Cardiac muscle cell (in vitro differentiated cells and primary cell): ENCODE measurements at places on chromosomes 4 and X. TPM values are rescaled to one million over a fixed set of nuclear protein-coding genes. Genes with fewer than 3 reads are reported as not detected.

DNA sequence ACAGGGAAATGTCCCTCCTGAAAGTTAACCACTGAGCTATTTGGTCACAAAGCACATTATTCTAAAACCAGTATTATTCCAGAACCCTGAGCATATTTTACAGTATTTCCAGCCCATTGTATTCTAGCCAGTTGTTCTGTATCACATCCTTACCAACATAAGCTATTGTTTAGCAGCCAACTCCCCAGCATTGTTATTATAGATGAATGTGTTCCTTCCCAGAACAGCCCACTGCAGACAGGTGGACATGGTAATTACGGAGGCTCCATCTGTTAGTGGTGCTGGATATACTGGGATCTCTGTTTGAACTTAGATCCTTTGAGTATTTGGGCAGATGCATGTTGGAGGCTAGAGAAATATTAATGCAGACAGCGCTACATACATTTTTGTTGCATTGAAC lies 126.1 kb downstream of the MGST2 start:
- DNase-seq: no peak
- H3K27me3 ChIP-seq: no peaks in the 10 kb centered on the region
- no peak overlapping the region for H3K4me3 ChIP-seq
- peaks cover 9% of the 10 kb centered on the region for H3K4me1 ChIP-seq
- no peak overlapping the region for H3K27ac ChIP-seq

DNA sequence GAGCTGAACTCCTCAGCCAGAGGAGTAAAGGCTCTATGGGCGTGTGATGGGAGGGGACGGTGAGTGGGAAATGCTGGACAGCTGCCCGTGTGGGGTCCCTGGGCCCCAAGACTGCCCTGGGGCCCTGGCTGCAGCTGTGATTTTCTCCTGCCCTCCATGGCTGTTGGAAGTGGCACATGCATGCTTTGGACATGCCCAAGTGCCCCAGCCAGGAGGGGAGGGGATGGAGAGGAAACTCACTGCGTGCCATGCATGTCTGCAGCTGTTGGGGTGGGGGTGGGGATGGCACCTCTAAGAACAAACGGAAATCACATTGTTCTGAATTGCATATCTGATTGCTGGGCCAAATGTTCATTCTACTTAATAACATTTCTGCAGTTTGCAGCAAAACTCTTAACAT lies 52.4 kb downstream of the MID2 start:
- H3K36me3 ChIP-seq: no peaks in the 10 kb centered on the region
- no peaks in the 10 kb centered on the region for H3K27me3 ChIP-seq
- no peak for DNase-seq
- H3K4me3 ChIP-seq: no peak overlapping the region
- H3K27ac ChIP-seq: no peak overlapping the region

The NCAPG gene
- 3.5 and 25.1 TPM in 2 replicates for total RNA-seq

The USP17L29 gene
- total RNA-seq: not detected in 2 replicates

The NAA11 gene
- not detected in 2 replicates for total RNA-seq

The VCX3A gene
- total RNA-seq: 0.48 and 0.74 TPM in 2 replicates
